Liver (tissue), 10 donors: ENCODE measurements at places on chromosomes 3 and 15.

DNA sequence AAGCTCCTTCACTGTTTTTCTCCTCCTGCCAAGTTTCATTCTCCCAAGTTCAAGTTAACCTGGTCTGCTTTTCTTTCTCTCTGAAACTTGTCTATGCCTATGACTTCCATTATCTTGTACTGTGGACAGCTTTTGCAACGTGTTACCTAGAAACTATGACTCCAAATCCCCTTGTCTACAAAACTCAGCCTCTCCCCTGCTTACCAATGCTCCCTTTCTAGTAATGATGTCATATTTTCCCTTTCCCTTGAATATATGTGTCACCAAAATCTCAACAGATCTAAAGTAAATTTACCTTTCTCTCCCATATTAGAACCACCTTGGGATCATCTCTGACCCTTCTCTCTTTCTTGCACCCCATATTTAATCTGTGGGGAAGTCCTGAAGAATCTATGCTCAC is 10.5 kb upstream of the ABHD2 start:
- H3K36me3 ChIP-seq: no peaks in the 10 kb centered on the region
- H3K4me3 ChIP-seq: no peak overlapping the region
- no peaks in the 10 kb centered on the region for H3K4me1 ChIP-seq
- no peak overlapping the region for H3K27ac ChIP-seq
- DNase-seq: no peak

- no peak overlapping the region for H3K27ac ChIP-seq
- H3K4me3 ChIP-seq: no peak overlapping the region
- DNase-seq: no peak
- H3K27me3 ChIP-seq: no peaks in the 10 kb centered on the region
Observed at GRCh38 chr3:69428657-69429255, 42.9 kb upstream of the FRMD4B start.

DNA sequence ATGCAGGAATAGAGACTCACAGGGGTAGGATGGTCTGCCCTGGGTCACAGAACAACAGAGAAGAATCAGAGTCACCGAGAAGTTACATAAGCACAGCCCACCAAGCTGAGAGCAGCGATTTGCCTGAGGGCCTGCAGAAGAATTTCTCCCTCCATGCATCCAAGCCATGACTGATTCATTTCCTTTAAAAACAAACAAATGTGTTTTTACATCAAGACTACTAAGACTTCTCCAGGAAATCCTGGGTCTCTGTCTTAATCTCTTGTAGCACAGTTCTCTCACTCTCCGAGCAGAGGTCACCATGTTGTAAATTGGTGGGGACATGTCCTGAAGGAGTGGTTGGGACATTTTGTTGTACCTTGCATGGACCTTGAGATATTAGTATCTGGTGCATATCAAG is 159.8 kb downstream of the THSD4 start:
- H3K4me1 ChIP-seq: peaks cover 7% of the 10 kb centered on the region
- H3K4me3 ChIP-seq: no peak overlapping the region
- DNase-seq: no peak
- no peak overlapping the region for H3K27ac ChIP-seq
- no peaks in the 10 kb centered on the region for H3K27me3 ChIP-seq

- H3K27ac ChIP-seq: no peak overlapping the region
- no peak overlapping the region for H3K4me3 ChIP-seq
- no peaks in the 10 kb centered on the region for H3K36me3 ChIP-seq
- H3K27me3 ChIP-seq: no peaks in the 10 kb centered on the region
Observed at GRCh38 chr3:176953106-176954060, 243.9 kb downstream of the TBL1XR1 start.

- no peak overlapping the region for H3K4me3 ChIP-seq
- H3K27me3 ChIP-seq: peaks cover 3% of the 10 kb centered on the region
- no peak overlapping the region for H3K27ac ChIP-seq
- no peaks in the 10 kb centered on the region for H3K4me1 ChIP-seq
- no peaks in the 10 kb centered on the region for H3K36me3 ChIP-seq
Observed at GRCh38 chr3:14295801-14296200, 106.6 kb upstream of the SLC6A6 start.

DNA sequence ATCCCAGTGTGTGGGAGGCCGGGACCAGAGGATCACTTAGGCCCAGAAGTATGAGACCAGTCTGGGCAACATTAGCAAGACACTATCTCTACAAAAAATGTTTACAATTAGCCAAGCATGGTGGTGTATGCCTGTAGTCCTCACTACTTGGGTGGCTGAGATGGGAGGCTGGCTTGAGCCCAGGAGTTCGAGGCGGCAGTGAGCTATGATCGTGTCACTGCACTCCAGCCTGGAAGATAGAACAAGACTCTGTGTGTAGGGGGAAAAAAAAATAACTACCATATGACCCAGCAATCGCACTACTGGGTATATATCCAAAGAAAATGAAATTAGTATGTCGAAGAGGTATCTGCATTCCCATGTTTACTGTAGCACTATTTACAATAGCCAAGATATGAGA is 22.6 kb downstream of the RYK start:
- H3K27ac ChIP-seq: no peak overlapping the region
- H3K27me3 ChIP-seq: no peaks in the 10 kb centered on the region
- DNase-seq: no peak
- H3K4me1 ChIP-seq: peaks cover 2% of the 10 kb centered on the region
- no peak overlapping the region for H3K4me3 ChIP-seq

GRCh38 chr15:81531109-81531592 is 157.1 kb upstream of the TMC3 start:
- DNase-seq: no peak
- no peaks in the 10 kb centered on the region for H3K36me3 ChIP-seq
- H3K4me1 ChIP-seq: no peaks in the 10 kb centered on the region
- H3K4me3 ChIP-seq: no peak overlapping the region
- H3K27ac ChIP-seq: no peak overlapping the region

- H3K27me3 ChIP-seq: no peaks in the 10 kb centered on the region
- no peak for DNase-seq
- H3K36me3 ChIP-seq: no peaks in the 10 kb centered on the region
Observed at GRCh38 chr3:101010296-101010695, 17.1 kb upstream of the ABI3BP start.

DNA sequence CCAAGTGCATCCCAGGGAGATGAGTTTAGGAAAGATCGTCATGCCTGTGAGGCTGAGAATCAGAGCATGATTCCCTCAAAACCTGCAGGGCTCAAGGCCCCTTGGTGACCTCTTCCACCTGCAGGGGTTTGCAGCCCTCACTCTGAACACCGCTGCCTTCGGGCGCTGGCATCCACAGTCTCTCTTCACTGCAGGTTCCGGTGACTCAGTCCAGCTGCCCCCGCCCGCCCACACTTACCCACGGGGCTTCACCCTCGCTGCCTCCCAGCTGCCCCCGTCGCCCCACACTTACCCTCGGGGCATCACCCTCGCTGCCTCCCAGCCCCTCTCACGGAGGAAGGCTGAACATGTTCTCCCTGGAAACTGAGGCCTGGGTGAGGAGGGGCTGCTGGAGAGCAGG is 277.1 kb downstream of the XXYLT1 start:
- H3K4me3 ChIP-seq: no peak overlapping the region
- peak; percentile 4 for DNase-seq
- H3K27ac ChIP-seq: no peak overlapping the region
- H3K4me1 ChIP-seq: no peaks in the 10 kb centered on the region

- DNase-seq: no peak
- H3K4me1 ChIP-seq: no peaks in the 10 kb centered on the region
- H3K27ac ChIP-seq: no peak overlapping the region
- no peaks in the 10 kb centered on the region for H3K36me3 ChIP-seq
- no peak overlapping the region for H3K4me3 ChIP-seq
Observed at GRCh38 chr3:128548426-128549282, 55.7 kb upstream of the GATA2 start.

DNA sequence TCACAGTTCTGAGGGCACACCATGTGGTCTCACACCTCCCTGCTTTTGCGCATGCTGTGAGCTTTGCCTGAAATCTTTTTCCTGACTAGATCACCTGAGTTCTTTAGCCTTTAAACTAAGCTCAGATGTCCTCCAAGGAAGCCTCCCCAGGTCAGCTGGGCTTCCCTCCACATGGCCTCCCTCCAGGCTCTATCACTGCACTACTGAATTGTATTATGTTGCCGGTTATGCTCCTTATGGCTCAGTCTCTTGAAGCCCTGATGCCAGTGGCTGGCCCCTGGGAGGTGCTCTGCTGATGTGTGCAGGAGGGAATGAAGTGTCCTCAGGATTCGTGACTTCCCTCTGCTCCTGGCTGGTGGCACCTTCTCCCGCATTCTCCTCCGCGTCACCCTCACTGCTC is 93.3 kb upstream of the BLM start:
- no peak overlapping the region for H3K4me3 ChIP-seq
- no peaks in the 10 kb centered on the region for H3K4me1 ChIP-seq
- DNase-seq: no peak
- H3K27ac ChIP-seq: no peak overlapping the region
- no peaks in the 10 kb centered on the region for H3K27me3 ChIP-seq

- H3K4me1 ChIP-seq: no peaks in the 10 kb centered on the region
- no peak overlapping the region for H3K27ac ChIP-seq
- DNase-seq: no peak
- no peaks in the 10 kb centered on the region for H3K27me3 ChIP-seq
- no peaks in the 10 kb centered on the region for H3K36me3 ChIP-seq
Observed at GRCh38 chr3:114329823-114330222, 36.0 kb downstream of the TIGIT start.

GRCh38 chr3:186998937-186999368 is 68.6 kb downstream of the ST6GAL1 start:
- no peak overlapping the region for H3K4me3 ChIP-seq
- H3K4me1 ChIP-seq: no peaks in the 10 kb centered on the region
- DNase-seq: no peak
- H3K27me3 ChIP-seq: no peaks in the 10 kb centered on the region

DNA sequence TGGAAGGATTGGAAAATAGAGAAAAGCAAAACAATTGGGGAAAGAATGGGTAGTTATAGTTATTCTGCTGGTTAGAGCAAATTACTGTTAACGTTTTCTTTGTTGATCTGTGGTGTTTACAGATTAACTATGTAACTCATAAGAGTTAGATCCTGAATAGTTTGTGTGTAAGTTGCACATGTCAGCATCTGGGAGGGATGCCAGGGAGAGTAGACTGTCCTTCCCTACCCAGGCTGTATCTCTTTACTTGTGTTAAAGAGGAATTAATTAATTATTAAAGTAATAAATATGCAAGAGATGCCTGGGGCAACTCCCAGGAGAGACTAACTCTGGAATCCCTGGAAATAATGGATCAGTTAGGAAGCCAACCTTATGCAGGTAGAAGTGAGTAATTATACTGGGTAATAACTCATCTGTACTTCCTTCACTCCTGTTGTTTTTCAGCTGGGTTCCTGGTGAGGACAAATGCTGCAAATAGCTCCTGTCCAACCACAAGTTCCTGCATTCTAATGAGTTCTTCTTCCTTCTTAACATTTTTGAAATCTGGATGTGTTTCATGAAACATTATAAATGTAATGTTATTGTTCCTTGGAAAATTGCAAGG is 18.9 kb downstream of the GHRL start:
- no peak overlapping the region for H3K27ac ChIP-seq
- peaks cover 9% of the 10 kb centered on the region for H3K36me3 ChIP-seq
- H3K4me3 ChIP-seq: no peak overlapping the region
- peaks cover 21% of the 10 kb centered on the region for H3K4me1 ChIP-seq

DNA sequence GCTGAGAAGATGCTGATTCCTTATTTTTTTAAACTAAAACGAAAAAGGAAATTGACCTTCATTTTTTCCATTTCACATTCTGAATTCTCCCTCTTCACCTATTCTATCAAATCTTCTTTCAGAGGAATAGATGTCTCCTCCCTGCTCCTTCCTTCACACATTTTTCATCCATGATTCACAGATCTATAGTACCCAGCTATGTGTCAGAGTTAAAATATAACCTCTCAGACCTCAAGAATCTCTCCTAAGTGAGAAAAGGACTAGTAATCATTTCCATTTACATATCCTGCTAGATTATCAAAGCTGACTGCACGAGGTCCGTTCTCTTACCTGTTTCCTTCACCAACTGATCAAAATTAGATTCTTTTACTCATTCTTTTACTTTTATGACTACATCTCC is 1297.6 kb upstream of the ALCAM start:
- no peak overlapping the region for H3K4me3 ChIP-seq
- no peaks in the 10 kb centered on the region for H3K36me3 ChIP-seq
- no peaks in the 10 kb centered on the region for H3K4me1 ChIP-seq
- no peak for DNase-seq
- H3K27me3 ChIP-seq: no peaks in the 10 kb centered on the region

DNA sequence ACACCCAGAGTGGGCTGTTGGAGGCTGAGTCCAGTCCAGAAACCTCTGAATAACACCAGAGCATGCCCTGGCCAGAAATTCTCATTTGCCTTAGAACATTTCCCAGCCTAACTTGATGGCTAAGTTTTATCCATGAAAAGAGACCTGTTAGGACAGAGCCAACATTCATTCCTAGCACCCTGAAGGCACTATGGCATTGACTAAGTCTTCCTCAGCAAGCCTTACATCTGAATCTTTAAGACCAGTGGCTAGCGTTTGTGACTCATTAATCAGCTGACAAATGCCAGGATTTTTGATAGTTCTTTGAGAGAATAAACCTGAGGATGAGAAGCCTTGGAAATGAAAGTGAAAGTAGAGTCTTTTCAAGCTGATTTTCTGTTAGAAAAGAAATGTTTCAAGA is 1087.1 kb upstream of the ALCAM start:
- H3K27ac ChIP-seq: peak overlapping the region; percentile 47
- H3K36me3 ChIP-seq: peaks cover 3% of the 10 kb centered on the region
- DNase-seq: no peak
- no peaks in the 10 kb centered on the region for H3K4me1 ChIP-seq

DNA sequence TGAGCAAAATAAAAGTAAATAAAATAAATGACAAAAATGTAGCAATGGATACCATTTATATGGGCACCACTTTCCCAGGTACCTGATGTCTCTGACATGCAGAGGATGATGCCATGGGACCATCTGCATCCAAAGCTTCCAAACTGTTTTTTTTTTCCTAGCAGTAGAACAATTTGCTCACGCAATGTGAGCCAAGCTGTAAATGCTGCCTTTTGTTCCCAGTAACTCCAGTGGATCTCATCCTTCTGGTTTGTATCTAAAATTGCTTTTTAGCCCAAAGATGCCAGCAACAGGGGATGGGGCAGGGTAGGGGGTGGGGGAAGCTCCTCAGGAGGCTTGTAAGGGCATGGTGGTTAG is 32.7 kb downstream of the SLC12A8 start:
- H3K27me3 ChIP-seq: no peaks in the 10 kb centered on the region
- H3K4me3 ChIP-seq: no peak overlapping the region
- no peak for DNase-seq
- H3K36me3 ChIP-seq: no peaks in the 10 kb centered on the region
- no peaks in the 10 kb centered on the region for H3K4me1 ChIP-seq
